Activated naive CD4-positive, alpha-beta T cell treated with anti-CD3 and anti-CD28 coated beads for 36 hours (primary cell): ENCODE measurements at places on chromosomes 7 and 10.

- no peak for DNase-seq
Observed at GRCh38 chr7:89511900-89512299, 642.4 kb upstream of the STEAP1 start.

DNA sequence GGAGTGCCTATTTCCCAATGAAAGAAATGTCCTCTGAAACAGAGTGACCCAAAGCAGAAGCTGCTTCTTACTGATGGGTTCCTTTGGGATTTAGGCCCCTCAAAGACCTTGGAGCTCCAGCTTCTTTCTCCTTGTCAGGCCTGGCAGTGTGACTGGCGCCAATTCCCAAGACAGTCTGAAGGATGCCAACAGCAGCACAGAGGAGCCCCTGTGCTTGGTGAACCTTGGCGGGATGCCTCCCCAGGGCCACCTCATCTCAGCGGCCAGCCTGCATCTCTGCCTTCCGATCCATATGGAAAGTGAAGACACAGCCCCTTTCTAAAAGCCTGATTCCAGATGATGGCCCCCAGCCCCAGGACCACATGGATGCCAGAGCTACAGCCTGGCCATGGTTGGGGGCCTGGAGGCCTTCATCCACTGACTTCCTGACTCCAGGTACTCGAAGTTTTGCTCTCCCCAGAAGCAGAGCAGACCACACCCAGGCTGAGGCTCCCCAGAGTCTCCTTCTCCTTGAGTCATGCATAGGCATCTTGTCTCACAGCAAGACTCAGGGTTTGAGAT is 45.4 kb downstream of the FBXW4 start:
- DNase-seq, result no peak

DNA sequence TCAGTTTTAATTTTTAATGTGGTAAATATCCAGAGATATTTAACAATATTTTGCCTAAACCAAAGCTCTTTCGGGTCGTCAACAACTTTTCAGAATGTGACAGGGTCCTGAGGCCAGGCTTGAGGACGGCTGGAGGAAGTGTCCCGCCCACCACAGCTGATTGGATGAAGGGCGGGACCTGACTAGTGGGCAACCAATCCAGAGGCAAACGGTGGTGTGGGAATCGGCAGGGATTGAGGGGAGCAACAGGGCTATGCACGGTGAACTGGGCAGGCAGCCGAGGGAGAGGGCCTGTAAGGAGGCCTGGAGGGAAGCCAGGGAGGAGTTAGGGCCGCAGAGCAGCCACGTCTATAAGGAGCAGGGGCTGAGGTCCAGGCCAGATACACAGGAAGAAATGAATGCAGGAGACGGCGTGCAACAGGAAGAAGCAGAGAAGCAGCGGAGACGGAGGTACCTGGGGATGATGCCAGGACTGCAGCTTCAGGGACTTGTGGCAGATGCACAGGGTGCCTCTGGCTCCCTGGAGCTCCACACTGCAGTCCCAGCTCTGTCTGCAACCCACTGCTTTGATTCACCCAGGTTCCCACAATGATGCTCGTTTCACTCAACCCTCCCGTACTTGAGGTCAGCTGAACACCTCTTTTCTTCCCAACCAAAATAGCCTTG is 46.1 kb upstream of the ZMIZ1 start:
- DNase-seq, result no peak

- DNase-seq, result no peak
Observed at GRCh38 chr10:33706746-33707145, 372.3 kb upstream of the NRP1 start.

DNA sequence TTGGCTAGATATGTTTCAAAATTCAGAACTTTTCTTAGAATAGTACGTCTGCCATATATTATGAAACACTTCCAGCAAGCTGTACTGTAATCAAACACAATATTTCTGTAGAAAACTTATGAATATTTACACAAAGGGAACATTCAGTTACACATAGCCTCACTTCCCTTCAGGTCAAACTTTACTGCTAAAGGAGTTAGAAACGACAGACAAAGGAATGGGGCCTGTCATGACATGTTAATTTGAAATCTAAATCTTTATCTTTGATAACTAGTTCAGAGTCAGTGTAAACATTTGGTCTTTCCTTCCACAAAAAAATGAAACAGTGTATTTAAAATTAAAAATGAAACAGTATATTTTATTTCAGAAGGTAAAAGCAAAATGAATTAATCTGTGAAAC is 1.0 kb upstream of the CROT start:
- DNase-seq, result no peak

- no peak for DNase-seq
Observed at GRCh38 chr10:15486404-15486803, 115.3 kb upstream of the FAM171A1 start.

- DNase-seq, result peak; percentile 34
Observed at GRCh38 chr10:114100848-114101741, 57.4 kb downstream of the ADRB1 start.

- no peak for DNase-seq
Observed at GRCh38 chr10:112361951-112362751, 11.8 kb upstream of the ACSL5 start.
